ENCODE measurements at places on chromosomes 3 and 15.

GRCh38 chr3:129045675-129046036, 14.9 kb upstream of the GP9 start:
- no peak for DNase-seq

- no peak for DNase-seq
These were observed 126.7 kb upstream of the NR2E3 start for GRCh38 chr15:71683411-71684274.

DNA sequence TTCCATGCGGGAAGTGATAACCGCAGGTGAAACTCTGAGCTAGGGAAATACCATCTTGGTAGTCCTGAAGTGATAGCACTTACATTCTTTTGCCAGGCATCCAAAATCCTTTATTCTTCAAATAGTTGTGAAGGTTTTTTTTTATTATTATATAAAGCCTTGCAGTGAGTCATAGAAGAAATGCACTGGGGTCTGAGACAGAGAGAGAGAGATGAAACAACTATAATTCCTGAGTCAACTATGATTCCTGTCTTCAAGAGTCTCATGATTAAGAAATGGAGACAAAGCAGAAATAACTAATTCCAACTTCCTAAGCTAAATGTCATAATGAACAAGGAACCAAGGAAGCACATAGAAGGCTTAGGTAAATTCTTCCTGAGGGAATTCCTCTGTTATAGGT, 495.6 kb downstream of the LPP start:
- DNase-seq: no peak

DNA sequence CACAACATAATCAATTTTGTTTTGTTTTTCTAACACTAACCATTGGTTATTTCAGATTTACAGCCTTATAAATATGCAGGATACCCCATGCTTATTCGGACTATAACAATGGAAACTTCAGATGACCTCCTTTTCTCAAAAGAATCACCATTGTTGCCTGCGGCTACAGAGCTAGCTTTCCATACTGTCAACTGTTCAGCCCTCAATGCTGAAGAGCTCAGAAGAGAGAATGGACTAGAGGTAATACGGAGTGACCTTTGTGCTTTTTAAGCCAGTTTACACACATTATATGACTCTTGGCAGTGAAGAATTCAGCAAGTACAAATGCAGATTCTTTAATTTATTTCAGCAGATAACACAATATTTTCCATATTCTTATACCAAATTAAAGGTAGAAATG, 81.8 kb downstream of the DNAJC13 start:
- no peak for DNase-seq

GRCh38 chr3:183018421-183019192, 38.3 kb upstream of the DCUN1D1 start:
- peak; percentile 26 for DNase-seq

Measured in CD4-positive, CD25-positive, alpha-beta regulatory T cell (primary cell).